Adrenal gland (tissue), 19 donors: ENCODE measurements at places on chromosomes 3 and 15. TPM values are rescaled to one million over a fixed set of nuclear protein-coding genes. Genes with fewer than 3 reads are reported as not detected.

PGBD4 gene
- polyA plus RNA-seq, result 1.8 TPM

AP3S2 gene
- polyA plus RNA-seq, result 10.8 TPM

GOLGA8T gene
- polyA plus RNA-seq, result not detected

SLC12A8 gene
- polyA plus RNA-seq, result 1.9 TPM

SLC28A1 gene
- 0.08 TPM for polyA plus RNA-seq

LTK gene
- polyA plus RNA-seq, result 0.13 TPM

ATP1B3 gene
- polyA plus RNA-seq, result 187 TPM

CTXN2 gene
- polyA plus RNA-seq, result 0.03 TPM

CFAP100 gene
- polyA plus RNA-seq, result not detected

LSAMP gene
- polyA plus RNA-seq, result 6.0 TPM

NPAP1 gene
- 0.32 TPM for polyA plus RNA-seq

TMEM39A gene
- 10.4 TPM for polyA plus RNA-seq

FANCD2 gene
- 2.5 TPM for polyA plus RNA-seq

TM6SF1 gene
- polyA plus RNA-seq, result 3.1 TPM

LYZL4 gene
- not detected for polyA plus RNA-seq

TMOD2 gene
- polyA plus RNA-seq, result 1.4 TPM

CFAP92 gene
- polyA plus RNA-seq, result 0.48 TPM

ATP13A5 gene
- polyA plus RNA-seq, result not detected

KBTBD13 gene
- not detected for polyA plus RNA-seq

SLC22A14 gene
- 0.10 TPM for polyA plus RNA-seq

PLA2G4E gene
- 1.1 TPM for polyA plus RNA-seq

EPHB3 gene
- polyA plus RNA-seq, result 0.29 TPM

SLC28A2 gene
- not detected for polyA plus RNA-seq

LNP1 gene
- polyA plus RNA-seq, result 2.9 TPM

CDCP1 gene
- polyA plus RNA-seq, result 0.27 TPM

ZNF654 gene
- 2.5 TPM for polyA plus RNA-seq

OXTR gene
- 0.72 TPM for polyA plus RNA-seq

GALNT15 gene
- 7.4 TPM for polyA plus RNA-seq

TMEM266 gene
- polyA plus RNA-seq, result 2.5 TPM

UQCC5 gene
- 99.9 TPM for polyA plus RNA-seq

HACD2 gene
- 5.1 TPM for polyA plus RNA-seq

ECE2 gene
- 8.2 TPM for polyA plus RNA-seq

CA12 gene
- 0.20 TPM for polyA plus RNA-seq

TRIM71 gene
- not detected for polyA plus RNA-seq

SOX14 gene
- not detected for polyA plus RNA-seq

CFAP161 gene
- 0.10 TPM for polyA plus RNA-seq

CCR2 gene
- 0.57 TPM for polyA plus RNA-seq

UNC13C gene
- polyA plus RNA-seq, result 0.26 TPM

EFCAB12 gene
- polyA plus RNA-seq, result 2.8 TPM

RARB gene
- polyA plus RNA-seq, result 8.1 TPM

SPTBN5 gene
- 0.42 TPM for polyA plus RNA-seq

GOLGA8J gene
- not detected for polyA plus RNA-seq

FETUB gene
- polyA plus RNA-seq, result not detected

FAIM gene
- polyA plus RNA-seq, result 9.3 TPM

LRRC31 gene
- polyA plus RNA-seq, result not detected

SAMD7 gene
- not detected for polyA plus RNA-seq

SLC22A13 gene
- polyA plus RNA-seq, result 0.16 TPM

PPIB gene
- 1,206 TPM for polyA plus RNA-seq

SPTSSB gene
- polyA plus RNA-seq, result 0.13 TPM
